ENCODE measurements at places on chromosomes 2 and 18.

GRCh38 chr2:176324862-176325261 lies 55.6 kb downstream of the MTX2 start:
- peak; percentile 56 for DNase-seq

DNA sequence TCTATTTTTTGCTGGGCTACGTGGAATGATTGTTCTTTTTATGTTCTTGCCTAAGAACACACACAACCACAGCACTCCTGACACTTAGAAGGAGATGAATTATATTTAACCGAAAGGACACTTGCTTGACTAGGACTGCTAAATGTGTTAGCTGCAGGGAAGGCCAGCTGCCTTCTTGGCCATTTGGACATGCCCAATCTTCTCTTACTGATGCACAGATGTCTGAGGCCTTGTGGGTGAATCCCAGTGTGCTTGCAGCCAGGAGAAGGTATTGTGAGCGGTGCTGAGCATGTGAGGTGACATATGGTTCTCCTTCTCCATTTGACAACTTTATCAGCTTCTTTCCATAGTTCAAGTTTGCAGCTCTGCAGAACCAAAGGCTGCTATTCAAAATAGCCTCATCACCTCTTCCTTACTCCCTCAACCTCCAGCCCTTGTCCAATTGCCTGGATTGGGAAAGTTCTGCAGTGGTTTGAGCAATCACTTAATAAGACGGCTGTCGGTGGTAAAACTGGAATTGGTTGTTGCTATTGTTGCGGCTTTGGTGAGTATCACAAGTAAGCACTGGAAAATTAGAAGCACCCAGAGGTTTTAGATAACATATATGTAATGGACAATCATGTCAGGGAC lies 1113.3 kb downstream of the TSN start:
- DNase-seq, result no peak

GRCh38 chr2:12955864-12956263 lies 239.1 kb downstream of the TRIB2 start:
- no peak for DNase-seq

GRCh38 chr2:129585760-129586159 lies 393.7 kb upstream of the RAB6C start:
- DNase-seq, result no peak

DNA sequence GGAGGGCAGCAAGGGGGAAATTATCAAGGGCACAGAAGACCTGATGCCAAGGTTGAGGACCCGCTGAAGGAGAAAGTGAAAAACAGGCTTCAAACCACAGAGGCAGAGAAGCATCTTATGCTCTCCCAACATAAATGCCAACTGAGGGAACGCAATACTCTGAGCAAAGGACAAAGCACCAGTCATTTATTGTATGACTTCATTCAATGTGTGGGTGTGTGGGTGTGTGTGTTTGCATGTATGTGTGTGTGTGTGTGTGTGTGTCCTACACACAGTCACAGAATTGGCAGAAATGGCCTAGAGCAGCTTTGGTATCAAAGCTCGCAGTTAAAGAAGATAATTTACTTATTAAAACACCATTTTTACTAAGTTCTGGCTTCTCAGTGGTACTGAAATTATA lies 51.4 kb downstream of the UXS1 start:
- no peak for DNase-seq

DNA sequence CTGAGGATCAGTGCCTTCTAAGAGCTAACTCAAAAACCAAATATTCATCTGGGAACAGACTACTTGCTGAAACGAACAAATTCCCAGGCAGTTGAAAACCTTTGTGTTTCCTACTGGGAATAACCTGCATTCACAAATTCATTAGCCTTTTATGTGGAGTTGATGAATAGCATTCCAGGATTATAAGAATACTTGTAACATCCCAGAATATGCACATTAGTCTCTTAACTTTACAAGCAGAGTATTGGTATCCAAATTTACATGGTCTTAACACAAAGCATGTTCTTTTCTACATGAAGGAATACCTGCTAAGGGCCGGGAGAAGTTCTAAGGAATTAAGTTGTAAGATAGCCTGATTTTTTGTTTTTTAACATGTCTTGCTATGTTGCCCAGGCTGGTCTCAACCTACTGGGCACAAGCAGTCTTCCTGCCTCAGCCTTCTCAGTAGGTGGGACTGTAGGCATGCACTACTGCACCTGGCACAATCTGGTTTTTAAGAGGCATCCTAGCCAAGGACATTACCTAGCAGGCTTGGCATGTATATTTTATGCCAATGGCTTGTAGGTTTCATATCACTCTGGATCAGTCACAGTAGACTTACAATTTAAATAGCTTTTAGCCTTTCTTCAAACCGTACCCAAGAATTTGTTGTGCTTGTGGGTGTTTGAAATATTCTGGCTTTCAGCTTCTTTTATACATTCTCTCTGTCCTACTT lies 50.7 kb downstream of the MGAT5 start:
- no peak for DNase-seq

GRCh38 chr2:24491542-24492420 lies 727 bp downstream of the NCOA1 start:
- peak; percentile 24 for DNase-seq

- no peak for DNase-seq
These were observed 325.4 kb downstream of the SPAG16 start for GRCh38 chr2:213609570-213610170.

DNA sequence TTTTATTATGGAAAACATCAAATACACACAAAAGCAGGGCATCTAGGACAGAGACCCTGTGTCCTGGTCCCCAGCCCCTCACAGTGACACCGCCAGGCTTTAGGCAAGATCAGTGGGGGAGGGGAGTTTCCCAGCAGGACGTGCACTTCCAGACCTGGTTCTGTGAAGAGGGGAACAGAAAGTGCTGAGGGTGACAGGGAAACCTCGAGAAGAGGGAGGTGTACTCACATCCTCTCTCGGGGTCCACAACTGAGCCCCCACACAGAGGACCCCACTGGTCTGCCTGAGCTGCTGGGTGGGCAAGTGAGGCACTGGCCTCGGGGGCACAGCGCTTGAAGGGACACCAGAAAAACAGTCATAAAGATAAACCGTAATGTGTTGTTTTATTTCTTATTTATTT lies 4.4 kb upstream of the GPR35 start:
- no peak for DNase-seq

- no peak for DNase-seq
These were observed 226.9 kb downstream of the TMEM163 start for GRCh38 chr2:134491771-134492441.

DNA sequence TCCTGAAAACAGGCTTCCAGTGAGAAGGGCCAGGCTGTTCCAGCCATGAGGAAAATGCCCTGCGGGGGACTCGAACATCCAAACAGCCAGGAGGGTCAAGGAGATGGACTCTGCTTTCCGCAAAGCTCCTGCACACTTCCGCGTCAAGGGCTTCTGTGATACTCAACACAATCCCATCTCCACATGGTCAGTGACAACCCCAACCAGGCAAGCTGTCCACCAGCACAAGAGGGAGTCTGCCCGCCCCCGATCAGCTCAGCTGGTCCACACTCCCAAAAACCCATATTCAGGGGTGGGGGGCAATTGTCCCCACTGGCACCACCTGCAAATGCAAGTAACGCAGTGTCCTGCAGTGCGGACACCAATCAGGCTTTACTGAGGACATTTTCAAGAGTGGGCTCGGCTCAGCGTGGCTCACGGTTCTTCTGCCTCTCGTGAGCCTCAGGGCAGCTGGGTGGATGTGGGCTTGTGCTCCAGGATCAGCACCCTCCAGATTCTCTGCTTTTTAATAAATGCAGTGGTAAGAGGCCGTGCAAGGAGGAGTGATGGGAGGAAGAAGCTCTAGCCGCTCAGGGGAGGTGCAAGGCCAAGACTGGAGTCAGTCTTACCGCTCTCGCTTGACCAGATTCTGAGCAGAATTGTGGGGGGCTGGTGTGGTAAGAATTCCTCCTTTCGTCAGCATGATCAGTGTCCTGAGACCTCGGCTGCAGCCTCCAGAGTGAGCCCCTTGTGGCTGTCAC lies 19.5 kb upstream of the CIDEA start:
- DNase-seq, result no peak

DNA sequence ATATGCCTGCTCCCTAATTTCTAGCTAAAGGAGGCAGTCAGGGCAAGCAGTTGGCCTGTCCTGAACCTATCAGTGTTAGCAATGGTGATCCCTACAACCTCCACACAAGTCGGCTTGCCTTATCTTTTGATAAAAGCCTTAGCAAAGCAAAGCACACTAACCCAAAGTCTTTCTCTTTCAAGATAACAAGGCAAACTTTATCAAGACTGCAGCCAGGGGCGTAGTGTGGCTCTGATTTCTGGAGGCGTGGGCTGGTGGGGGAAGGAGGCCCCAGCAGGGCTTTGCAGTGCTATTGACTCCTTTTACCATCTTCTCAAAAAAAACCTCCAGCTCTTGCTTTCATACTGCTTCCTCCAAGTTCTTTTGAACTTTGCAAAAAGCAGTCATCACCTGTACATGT lies 40.2 kb upstream of the LAMA1 start:
- DNase-seq, result no peak

DNA sequence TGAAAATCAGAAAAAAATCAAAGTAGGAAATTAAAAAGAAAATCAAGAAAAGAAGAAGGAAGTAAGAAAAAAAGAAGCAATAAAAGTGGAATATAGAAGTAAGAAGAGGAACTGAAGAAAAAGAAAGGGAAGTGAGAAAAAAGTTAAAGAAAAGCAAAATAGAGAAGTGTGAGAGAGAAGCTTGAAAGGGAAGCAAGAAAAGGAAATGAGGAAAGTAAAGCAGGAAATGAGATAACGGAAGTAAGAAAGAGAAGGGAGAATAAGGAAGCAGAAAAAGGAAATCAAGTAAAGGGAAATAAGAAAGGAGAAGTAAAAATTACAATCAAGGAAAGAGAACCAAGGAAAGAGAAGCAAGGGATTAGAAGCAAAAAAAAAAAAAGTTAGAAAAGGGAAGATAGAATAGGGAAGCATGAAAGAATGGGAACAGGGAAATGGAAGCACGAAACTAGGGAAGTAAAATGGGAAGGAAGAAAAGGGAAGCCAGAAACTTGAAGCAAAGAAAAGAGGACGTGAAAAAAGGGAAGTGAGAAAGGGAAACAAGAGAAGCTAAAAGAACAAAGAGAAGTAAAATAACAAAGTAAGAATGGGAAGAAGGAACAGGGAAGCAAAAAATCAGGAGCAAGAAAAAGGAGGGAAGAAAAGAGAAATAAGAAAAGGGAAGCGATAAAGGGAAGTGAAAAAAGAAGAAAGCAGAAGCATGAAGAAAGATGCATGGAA lies 243.3 kb upstream of the NCKAP5 start:
- DNase-seq, result no peak

DNA sequence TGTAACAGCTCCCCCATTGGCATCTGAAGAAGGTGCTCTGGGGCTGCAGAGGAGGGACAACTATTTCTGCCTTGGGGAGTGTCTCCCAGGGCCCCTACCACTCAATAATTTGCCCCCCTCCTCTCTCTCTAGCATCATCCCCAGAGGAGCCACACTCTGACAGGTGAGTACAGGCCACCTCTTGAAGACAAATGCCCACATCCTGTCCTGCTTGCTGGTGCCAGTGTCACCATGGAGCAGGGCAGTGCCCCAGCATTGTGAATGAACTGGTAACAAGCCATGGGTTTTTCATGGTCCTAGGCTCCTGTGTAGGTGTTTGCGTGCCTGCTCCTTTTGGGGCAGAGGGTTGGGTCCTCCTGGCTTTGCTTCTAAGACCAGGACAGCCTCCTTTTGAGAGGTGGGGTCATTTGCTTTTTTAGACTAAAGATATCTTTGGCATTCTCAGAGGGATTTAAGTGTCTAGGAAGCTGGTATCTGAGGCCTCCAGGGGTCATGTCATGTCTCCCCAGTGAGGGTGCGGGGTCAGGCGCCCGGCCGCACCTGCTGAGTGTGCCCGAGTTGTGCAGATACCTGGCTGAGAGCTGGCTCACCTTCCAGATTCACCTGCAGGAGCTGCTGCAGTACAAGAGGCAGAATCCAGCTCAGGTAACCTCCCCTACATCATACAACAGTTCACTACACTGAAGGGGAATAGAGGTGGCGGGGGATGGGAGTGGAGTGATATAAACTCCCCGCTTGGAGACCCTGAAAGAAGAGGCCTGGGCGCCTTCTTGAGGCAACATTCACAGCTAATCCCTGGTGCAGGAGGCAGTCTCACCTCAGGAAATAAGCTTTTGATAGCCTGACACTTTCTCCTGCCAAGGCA lies 1.8 kb downstream of the RETREG2 start:
- DNase-seq, result no peak

- no peak for DNase-seq
These were observed 394.0 kb upstream of the HNRNPA3 start for GRCh38 chr2:176818617-176819016.

DNA sequence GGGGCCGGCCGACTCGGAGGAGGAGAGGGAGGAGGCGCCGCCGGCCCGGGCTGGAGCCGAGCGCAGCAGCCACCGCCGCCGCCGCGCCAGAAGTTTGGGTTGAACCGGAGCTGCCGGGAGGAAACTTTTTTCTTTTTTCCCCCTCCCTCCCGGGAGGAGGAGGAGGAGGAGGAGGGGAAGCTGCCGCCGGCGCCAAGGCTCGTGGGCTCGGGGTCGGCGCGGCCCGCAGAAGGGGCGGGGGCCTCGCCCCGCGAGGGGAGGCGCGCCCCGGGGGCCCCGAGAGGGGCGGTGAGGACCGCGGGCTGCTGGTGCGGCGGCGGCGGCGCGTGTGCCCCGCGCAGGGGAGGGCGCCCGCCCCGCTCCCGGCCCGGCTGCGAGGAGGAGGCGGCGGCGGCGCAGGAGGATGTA lies 316 bp downstream of the CRIM1 start:
- no peak for DNase-seq

DNA sequence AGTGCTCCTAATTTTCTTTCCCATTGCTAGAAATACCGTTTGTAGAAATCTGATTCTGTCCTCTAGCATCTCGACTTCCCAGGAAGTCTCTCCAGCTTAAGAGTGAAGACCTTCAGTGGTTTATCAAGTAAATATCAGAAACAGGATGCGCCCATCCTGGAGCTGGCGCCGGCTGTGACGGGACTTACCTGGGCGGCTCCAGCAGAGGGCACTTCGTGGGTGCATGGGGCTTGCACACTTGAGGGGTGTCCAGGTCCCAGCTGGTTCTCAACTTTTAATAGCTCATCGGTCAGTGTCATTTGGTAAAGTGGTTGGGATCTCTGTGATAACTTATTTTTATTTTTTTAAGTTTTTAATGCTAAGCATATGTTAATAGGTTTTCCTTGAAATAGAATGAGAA lies 167.0 kb upstream of the TPO start:
- no peak for DNase-seq

DNA sequence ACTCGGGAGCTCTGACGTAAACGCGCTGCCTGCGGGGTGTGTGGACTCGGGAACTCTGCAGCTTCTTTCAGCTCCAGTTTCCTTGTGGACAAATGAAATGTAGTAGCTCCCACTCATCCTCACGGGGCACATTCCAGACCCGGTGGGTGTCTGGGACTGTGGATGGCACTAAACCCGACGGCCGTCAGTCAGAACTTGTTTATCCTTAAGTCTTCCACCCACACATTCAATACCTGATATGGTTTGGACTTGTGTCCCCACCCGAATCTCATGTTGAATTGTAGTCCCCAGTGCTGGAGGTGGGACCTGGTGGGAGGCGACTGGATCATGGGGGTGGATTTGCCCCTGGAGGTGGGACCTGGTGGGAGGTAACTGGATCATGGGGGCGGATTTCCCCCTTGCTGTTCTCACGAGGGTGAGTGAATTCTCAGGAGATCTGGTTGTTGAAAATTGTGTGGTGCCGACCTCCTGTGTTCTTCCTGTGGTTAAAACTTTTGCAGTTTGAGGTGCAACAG lies 81.2 kb upstream of the SNTG2 start:
- no peak for DNase-seq
